ENCODE measurements at places on chromosomes 6 and 20.

DNA sequence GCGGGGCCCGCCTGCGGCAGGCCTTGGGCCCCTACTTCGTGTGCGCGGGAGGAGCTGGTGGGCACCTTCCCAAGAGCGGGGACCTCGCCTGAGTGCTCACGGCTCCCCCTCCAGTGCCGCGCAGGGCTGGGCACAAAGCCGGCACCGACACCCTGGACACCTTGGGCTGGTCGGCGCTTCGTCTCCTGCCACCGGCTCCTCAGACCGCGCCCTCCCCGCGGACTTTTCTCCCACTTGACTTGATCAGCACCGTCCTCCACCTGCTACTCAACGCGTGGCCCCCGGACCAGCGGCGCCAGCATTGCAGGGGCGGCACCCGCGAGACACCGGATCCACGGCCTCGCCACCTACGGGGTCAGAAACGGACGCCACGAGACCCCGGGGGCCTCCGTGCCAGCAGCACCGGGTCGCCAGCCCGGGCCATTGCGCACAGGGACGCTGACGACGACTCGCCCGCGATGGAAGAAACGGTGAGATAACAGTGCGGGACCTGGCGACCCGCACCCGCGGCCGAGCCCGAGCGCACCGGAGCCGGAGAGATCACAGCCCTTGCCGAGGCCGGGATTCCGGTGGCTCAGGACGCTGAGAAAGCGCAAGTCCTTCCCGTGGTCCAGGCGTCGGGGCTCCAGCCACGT, 154.2 kb downstream of the DLL1 start:
- no peak for DNase-seq

DNA sequence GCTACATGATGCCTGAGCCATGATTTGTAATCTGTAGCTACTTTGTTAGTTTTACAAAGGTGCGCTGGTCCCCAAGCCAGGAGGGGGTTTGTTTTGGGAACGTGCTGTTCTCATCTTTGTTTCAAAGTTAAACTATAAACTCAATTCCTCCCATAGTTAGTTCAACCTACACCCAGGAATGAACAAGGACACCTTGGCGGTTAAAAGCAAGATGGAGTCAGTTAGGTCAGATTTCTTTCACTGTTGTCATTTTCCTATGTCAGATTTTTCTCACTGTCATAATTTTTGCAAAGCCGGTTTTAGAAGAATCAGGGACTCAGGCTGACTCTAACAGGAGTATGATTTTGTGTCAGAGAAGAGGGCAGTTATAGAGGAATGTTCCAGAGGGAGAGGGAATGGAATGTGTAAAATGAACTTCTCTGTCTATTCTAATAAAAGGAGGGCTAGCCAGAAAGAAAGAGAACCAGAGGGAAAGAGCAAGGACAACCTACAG, 2.3 kb upstream of the GMPR start:
- no peak for DNase-seq

DNA sequence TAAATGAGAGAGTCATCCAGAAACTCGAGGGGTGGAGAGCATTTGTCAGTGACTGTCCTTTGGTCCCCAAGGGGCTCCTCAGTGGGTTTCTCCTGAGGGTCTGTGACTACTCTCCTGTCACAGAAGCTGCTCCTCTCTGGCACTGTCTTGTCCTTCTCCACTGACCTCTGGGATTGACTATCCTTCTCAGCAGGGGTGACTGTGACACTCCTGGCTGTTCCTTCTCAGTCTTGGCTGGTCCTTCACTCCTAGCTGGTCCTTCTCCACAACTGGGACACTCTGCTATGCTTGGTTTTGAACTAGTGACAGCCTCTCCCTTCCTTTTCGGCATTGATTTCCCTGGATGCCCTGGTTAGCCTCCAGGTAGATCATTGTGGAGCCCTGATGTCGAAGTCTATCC, 33.5 kb downstream of the DYNLT1 start:
- DNase-seq, result no peak

DNA sequence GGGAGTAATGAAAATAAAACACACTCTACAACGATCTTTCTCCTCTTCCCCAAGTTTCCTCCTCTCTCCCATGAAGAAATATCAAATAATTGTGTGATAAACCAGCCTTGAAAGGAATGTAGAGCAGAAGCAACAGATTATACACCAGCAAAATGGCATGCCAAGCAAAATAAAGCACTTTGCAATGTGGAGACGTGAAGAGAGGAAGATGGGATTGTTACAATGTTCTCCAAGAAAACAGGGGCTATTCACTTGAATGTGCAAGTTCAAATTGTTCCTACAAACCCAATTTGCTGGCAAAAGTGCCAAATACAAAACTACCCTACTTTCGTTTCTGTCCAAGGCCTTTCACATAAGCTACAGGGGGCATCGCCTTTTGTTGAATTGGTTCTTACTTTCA, 185.1 kb downstream of the PDE7B start:
- no peak for DNase-seq

DNA sequence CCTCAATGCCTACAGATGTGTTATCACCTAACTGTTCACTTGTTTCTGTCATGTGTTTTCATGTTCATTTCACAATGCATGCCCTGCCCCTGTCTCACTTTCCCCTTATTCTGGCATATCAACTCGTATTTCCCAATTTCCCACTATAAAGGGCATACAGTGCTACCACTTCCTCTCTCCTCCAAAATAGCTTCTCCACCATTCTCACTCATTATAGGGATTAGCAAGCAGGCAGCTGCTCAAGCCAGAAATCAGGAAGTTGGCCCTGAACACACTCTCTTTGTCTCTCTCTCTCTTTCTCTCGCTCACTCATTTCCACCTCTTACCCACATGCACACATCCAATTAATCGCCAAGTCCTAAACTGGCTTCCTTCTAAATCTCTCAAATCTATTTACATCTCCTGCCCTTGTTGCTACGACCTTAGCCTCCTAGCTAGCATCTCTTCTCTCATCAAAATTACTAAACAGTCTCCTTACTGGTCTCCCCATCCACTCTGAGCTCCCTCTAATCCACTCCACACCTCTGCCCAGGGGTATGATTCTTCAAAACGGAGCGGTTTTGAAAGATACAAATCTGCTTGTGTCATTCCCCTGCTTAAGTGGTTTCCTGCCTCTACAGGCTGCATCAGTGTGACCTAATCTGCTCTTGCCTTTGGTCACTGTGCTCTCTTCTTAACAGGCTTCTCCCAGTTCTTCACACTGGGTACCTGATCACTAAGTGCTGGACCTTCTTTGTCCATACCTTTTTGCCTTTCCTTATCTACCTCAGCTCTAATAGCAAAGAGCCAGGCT, 196.2 kb downstream of the BTBD9 start:
- no peak for DNase-seq

DNA sequence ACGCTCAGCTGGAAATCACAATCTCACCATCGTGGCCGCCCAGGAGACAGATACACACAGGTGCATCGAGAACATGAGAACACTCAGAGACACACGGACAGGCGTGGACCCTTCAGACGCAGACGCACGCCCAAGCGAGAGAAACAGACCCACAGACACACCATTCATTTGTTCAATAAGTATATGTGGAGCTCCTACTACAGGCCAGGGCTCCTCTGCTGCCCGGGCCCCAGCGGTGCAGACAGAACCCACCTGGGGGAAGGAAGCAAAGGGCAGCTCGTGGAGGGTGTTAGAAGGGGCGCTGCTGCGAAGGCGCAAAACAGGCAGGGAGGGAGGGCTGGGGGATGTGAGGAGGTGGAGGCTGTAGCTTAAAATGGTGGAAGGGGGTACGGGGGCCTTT, 39.2 kb downstream of the SRC start:
- DNase-seq, result no peak

- DNase-seq, result no peak
Observed at GRCh38 chr20:58537831-58538230, 22.6 kb upstream of the APCDD1L start.

- DNase-seq, result no peak
Observed at GRCh38 chr20:62885046-62885895, 23.6 kb upstream of the TCFL5 start.

DNA sequence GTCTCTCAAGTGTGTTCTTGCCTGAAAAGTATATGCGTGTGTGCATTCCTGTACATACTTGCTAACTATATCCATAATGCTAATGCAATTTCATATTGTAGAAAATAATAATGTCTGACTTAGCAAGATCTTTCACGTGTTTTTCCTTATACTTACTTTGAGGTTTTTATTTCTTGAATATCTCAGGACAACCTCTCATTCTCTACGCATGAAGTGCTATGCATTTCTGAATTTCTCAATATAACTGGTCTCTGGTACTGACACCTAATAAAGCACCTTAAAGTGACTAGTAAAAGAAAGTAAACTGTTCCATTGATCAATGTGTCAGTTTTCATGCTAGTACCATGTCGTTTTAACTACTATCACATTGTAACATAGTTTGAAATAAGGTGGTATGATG, 589.9 kb upstream of the ADGRB3 start:
- no peak for DNase-seq

GRCh38 chr20:2329286-2329685, 33.5 kb downstream of the TGM3 start:
- no peak for DNase-seq

DNA sequence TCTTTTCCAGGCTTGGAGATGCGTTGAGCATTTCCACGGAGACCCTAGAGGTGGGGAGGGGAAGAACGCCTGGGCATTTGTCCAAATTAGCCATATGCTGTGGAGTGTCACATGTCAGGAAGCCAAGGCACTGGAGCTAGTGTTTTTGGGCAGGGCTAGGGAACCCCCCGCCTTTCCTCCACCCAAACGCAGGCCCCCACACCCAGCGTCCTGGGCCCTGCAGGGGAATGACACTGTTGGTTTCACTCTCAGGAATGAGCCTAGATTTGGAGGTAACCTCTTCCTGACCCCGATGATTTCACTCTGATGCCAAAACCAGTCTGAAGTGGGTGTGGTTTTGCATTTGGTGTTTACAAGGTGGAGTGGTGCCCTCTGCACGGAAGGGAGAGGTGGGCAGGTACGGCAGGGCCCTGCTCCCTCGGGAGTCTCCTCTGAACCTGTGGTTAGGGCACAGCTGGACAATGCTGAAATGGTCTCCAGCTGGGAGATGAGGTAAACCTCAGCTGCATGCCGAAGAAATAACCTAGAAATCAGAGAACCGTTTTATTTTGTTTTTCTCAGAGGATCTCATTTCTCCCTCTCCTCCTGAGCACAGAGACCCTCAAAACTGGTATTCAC, 29.5 kb downstream of the MTHFD1L start:
- DNase-seq, result no peak

- DNase-seq, result no peak
Observed at GRCh38 chr6:40623932-40624331, 36.8 kb upstream of the LRFN2 start.

- DNase-seq, result no peak
Observed at GRCh38 chr20:47262008-47262364, 94.5 kb downstream of the ZMYND8 start.

DNA sequence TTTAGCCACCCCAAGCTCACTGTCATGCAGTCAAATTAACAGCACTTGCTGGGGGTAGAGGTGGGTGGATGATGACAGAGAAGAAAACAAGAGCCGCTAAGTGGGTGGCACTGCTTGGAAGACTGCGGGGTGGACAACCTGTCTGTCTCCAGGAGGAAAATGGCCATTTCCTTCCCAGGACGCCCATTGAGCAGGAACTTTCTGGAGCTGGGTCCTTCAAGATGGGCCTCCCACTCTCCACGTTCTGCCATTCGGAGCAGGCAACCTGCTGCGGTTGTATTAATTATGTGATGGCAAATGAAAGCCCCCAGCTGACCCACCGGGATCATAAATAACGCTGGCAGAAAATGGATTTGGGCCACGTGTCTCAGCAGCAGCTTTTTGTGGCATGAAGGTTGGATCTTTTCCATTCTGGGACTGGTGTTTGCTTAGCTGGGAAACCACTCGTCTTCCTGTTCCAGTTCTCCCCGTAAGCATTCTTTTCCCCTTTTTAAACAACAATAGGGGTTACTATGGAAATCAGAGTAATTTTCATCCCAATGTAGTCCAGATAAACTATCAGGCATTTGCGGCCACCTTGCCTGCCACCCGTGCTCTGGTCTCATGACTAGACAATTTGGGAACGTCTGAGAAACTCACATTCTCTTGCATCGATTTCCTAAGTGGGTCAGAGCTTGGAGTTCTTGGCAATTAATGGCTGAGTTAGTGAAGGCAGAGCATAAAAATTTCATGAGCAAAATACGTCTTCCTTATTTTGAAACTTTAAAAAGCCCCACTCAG, 215.5 kb downstream of the ANKRD60 start:
- no peak for DNase-seq

DNA sequence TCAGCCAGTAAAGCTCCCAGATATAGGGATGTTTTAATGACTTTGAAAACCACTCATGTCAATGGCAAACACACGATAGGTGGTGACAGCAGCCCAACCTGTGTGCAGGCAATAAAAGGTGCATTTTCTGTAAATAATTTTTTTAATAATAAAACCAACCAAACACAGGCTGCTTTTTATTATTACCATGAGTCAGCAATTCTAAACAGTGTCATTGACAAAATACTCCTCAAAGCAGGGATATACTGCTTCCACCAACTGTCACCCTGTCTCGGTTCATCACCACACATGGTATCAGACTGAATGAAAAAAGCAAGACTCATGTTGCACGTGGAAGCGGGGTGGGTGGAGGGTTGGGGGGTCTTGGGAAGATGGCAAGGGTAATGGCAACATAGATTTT, 195.9 kb downstream of the ANKRD60 start:
- DNase-seq, result no peak

- DNase-seq, result no peak
Observed at GRCh38 chr20:56111961-56112730, 106.8 kb upstream of the CBLN4 start.

- DNase-seq, result no peak
Observed at GRCh38 chr20:41470362-41471095, 103.9 kb upstream of the EMILIN3 start.

GRCh38 chr6:41672816-41673703, 34.8 kb downstream of the MDFI start:
- DNase-seq, result no peak

DNA sequence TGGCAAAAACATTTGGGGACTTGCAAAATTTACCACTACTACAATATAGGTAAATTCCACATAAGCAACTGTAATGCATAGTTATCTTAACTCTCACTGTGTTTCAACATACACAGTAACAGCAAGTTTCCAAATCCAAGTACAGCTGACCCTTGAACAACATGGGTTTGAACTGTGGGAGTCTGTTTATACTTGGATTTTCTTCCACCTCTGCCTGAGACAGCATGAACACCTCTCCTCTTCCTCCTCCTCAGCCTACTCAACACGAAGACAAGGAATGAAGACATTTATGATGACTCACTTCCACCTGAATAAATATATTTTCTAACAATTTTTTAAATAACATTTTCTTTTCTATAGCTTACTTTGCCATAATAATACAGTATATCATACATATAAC, 25.6 kb downstream of the MAN1A1 start:
- no peak for DNase-seq

All from iPS DF 19.7 (cell line).